ENCODE measurements at places on chromosomes 13 and 19.

GRCh38 chr13:113915012-113915763 lies 51.3 kb upstream of the GAS6 start:
- no peak for DNase-seq

DNA sequence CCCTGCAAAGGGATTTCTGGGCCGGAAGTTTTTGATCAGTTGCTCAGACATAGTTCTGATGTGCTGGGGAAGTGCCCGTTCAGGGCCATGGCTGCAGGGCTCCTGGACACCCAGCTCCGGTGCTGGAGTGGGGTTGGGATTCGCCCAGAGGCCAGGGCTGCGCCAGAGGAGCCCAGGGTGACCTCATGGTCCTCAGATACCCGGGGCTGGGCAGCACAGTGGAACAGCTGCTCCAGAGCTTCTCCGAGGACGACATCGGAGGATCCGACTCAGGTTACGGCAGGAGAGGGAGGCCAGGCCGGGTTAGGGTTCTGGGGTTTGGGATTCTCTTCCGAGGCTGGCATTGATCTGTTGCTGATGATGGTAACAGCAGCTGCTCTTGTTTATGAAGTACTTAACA lies 20.9 kb downstream of the CARM1 start:
- no peak for DNase-seq

DNA sequence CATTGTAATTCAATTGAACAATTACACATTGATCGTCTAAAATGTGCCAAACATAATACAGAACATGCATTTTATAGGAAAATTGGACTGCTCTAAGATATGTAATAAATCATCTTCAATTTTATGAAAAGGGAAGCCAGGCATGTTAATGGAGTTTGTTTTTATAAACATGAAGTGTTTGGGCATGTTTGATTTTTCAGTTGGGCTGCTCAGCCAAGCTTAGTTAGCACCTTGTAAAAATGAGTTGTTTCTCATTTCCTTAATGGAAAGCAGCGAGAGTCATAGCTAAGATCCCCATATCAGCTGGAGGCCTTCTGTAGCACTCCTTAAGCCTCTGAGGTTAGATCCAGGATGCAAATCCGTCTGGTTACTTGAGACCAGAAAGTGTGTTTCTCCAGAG lies 422.3 kb downstream of the SPRY2 start:
- DNase-seq, result no peak

- no peak for DNase-seq
These were observed 92.0 kb upstream of the SPATA13 start for GRCh38 chr13:24068472-24068871.
